ENCODE measurements at places on chromosomes 13 and 19. TPM values are rescaled to one million over a fixed set of nuclear protein-coding genes. Genes with fewer than 3 reads are reported as not detected.

ASF1B gene
- total RNA-seq: 55.6 TPM

ZNF560 gene
- total RNA-seq: not detected

OR7C1 gene
- total RNA-seq: not detected

CDX2 gene
- total RNA-seq: 2.4 TPM

GRCh38 chr19:2291185-2291751, 9.3 kb upstream of the PEAK3 start:
- peak; percentile 62 for DNase-seq

GRCh38 chr13:25948910-25949309, 102.9 kb downstream of the SHISA2 start:
- no peak for DNase-seq

DNA sequence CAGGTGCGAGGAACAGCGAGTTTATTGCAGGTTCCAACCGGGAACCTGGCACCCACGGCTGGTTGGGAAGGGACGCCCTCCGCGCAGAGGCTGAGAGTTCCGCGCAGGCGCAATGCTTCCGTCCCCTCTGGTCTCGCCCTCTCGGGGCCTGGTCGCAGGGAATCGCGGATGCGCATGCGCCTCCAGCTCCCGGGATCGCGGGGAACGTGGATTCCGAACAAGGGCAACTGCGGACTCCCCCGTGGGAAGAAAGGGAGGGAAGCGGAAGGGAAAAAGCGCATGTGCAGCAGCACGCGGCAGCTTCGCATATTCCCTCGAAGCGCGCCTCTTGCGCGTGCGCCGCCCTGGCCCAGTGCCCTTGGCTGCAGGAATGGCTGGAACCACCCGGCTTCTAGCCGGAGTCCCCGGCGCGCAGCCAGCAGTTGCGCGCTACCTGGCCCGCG, 1.1 kb downstream of the TSSK6 start:
- DNase-seq: no peak

- DNase-seq: no peak
These were observed 1.8 kb downstream of the FBN3 start for GRCh38 chr19:8147582-8147978.

DNA sequence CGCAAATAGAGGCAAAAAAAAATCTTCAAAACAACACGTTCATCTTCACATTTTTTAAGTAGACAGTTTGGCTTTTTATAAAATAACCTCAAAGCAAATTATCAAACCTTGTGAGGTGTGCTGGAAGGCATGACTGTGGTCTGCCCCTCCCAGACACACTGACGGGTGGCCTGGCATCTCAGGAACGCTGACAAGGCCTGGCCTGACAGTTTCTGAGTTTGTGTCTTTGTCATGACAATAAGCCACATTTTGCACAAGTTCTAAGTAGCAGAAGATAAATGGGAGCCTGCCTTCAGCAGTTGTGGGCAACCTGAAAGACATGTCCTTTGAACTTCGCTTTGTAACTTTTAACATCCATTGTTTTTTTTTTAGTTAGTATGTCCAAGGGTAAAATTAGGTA, 38.5 kb downstream of the SOX21 start:
- DNase-seq: no peak

DNA sequence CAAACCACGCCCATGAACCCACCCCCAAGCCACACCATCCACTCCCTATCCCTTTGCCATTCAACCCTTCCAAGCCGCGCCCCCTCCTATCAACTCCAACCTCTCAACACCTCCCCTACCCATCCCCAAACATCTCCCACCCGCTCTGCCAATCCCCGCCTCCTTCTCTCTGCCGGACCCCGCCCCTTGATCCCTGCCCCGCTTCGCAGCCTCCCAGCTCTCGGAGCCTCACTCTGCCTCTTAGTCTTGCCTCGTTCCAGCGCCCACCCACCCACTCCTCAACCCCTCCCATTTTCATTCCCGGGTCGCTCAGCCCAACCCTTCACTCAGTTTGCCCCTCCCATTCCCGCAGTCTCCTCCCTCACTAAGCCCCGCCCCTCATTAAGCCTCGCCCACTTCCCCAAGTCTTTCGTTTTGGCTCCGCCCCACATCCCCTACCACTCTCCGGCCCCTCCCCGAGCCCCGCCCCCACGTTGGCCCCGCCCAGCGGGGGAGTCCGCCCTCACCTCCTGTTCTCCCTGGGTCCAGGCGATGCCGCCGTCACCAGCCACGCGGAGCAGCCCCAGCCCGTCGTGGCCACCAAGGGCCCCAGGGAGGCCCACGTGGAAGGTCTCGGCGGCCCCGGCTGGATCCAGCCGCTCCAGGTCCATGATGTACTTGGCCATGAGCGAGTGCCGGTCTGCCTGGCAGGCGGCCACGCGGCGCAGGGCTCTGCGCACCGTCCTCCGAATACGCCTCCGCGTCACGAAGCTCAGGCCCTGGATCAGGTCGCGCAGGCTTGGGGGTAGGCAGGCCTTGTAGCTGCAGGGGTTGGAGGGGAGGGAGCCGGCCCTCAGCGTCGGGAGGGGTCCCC, 5.7 kb downstream of the JAK3 start:
- DNase-seq: peak; percentile 89

DNA sequence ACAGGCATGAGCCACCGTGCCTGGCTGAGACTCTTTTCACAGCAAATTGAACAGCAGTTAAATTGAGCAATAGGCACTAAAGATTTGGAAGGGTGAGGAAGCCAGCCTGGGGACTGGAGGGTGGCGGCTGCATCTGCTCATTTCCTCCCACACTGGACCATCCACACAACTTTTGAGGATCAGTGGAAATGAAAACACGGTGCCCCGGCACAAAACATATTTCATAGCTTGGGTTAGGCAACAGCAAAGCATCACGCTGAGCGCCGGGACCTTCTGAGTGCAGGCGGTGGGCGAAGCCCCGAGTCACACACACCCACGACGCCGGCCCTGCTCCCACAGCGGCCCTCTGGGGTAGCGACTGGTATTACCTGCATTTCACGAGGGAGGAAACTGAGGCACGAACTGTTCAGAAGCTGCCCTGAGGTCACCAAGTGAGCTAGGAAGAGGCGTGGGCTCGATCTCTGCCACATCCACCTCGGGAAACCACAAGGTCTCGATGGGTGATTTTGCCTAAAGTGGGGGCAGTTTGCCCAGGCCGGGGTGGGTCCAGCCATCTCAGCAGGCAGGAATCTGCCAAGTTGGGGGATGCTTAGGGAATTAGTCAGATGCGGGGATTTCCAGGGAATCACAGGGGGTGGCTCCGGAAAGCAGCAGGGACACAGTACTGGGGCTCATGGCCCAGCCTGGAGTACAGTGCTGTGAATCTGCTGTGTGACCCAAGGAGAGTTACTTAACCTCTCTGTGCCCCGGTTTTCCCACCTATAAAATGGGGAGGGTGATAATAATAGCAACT, 3.5 kb upstream of the SBNO2 start:
- no peak for DNase-seq

DNA sequence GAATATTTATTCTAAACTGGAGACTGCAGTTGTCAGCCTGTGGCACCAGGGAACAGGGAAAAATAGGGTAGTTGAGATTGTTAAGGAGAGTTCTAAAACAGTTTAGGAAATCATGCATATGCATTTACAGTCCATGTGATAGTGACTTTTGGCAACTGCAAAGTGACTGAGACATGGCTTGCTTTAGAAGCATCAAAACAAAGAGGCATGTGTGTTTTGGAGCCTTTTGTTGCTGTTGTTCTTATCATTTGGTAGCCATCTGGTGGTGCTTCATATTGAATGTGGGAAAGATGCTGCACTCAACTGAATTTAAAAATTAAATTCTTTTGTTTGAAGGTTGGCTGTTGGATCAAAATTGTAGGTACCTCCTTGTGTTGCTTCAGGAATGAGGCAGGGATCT, 10.2 kb upstream of the EBPL start:
- no peak for DNase-seq

- no peak for DNase-seq
These were observed 101.3 kb downstream of the ARHGEF7 start for GRCh38 chr13:111216166-111216960.

- peak; percentile 47 for DNase-seq
These were observed 550 bp downstream of the CERS4 start for GRCh38 chr19:8209462-8210378.
